ENCODE measurements at places on chromosomes 6 and 20.

- no peak for DNase-seq
Measured at GRCh38 chr6:137820425-137820824, 46.6 kb upstream of the TNFAIP3 start.

- DNase-seq, result no peak
Measured at GRCh38 chr6:135738636-135739035, 112.9 kb upstream of the PDE7B start.

- no peak for DNase-seq
Measured at GRCh38 chr20:24987873-24988835, 4.4 kb downstream of the APMAP start.

- peak; percentile 50 for DNase-seq
Measured at GRCh38 chr6:138795809-138796603, at the start of gene ECT2L. ECT2L (plus strand) TSS chr6:138796087; CDS start chr6:138813275, 17,188 bp downstream.

DNA sequence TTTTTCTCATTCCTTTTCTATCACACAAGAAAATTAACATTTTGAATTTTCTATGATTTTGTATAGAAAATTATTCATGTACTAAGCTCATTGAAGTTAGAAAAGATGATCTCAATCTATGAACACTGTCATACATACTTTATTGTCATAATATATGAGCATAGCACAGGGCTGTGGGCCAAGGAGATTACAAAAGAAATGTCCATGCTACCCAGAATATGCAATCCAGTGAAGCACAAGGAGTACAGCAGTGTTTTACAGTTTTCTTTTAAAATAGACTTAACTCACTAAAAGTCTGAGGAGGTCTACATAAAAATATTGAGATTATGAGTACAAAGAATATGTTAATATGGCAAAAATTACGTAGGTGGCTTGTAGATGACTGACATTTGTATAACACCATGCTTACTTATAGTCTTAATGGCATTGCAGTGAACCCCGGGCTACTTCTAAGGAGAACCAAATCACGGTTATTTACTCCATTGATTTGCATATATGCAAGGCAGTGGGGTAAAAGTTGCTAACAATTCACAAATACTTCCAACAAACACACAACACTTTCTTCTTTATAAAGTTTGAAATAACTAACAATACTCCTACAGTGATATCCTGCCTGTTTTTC lies 257.1 kb downstream of the BCKDHB start:
- no peak for DNase-seq

GRCh38 chr6:11473008-11473740 lies 64.4 kb upstream of the TMEM170B start:
- DNase-seq, result no peak

DNA sequence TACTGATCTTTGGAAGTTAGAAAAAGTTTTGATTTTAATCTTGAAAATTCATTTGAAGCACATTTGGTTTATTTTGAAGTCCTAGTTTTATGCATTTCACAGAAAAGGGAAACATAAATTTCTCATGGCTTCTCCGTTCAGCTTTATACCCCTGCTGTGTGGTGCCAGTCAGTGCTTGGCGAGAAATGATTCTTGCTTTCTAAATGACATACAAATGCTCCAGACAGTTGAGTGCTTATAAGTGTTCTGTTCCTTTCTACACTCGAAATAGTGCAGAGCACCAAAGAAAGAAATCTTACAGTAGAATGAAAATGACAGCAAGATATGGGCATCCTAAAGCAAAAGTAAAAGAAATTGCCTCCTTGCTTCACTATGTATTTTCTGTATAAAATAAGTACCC lies 9.0 kb upstream of the ZNF292 start:
- no peak for DNase-seq

GRCh38 chr6:159056899-159057298 lies 12.1 kb upstream of the TAGAP start:
- no peak for DNase-seq

- DNase-seq, result no peak
Measured at GRCh38 chr6:1222728-1223595, 88.9 kb upstream of the FOXQ1 start.

DNA sequence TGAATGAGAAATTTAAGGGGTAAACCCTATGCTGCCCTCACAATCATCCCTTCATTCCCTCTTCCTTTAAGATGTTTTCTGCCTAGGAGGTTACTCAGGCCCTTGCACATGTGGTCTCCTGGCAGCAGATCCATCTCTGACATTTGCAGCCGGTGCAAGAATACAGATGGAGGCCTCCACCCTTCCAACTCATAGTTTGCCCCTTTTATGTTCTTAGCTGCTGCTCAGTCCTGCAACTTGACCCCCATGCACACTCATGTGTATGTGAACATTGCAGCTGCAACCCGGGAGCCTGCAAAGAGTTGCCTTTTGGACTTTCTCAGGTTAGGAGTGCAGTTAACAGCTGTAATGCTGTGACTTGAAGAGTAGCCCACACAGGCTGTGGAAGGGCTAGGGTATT lies 131.9 kb upstream of the SGK1 start:
- DNase-seq, result no peak

GRCh38 chr6:16166871-16167608 lies 38.2 kb downstream of the MYLIP start:
- no peak for DNase-seq

DNA sequence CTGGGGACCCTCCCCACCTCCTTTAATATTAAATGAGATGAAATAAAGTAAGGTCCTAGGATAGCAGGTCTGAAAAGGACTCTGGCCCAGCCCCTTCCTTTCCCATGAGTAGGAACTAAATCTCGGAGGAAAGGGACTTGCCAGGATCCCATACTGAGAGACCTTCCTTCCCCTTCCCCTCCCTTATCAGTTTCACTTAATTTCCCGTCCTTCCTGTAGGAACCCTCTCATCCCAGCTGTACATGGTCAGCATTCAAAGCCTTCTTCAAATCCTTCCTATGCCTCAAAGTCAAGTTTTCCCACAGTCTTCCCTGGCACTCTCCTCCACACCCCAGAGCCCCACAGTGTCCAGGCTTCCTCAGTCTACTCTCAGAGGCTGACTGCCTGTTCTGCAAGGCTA lies 71.3 kb upstream of the MYL9 start:
- DNase-seq, result no peak

DNA sequence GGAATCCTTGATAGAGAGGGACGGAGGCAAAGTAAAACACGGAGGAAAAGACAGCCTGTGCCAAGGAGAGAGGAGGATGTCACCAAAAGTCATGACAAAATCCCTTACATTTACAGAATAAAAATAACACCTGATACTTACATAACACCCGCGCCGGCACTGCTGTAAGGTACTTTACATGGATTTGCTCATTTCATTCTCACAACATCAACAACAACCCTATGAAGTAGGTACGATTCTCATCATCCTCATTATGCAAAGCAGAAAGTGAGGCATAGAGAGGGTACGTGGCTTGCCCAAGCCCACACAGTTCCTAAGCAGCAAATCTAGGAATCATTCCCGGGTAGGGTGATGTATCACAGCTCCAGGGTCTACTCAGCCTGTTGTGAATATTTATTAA lies 67.6 kb upstream of the NFATC2 start:
- no peak for DNase-seq

DNA sequence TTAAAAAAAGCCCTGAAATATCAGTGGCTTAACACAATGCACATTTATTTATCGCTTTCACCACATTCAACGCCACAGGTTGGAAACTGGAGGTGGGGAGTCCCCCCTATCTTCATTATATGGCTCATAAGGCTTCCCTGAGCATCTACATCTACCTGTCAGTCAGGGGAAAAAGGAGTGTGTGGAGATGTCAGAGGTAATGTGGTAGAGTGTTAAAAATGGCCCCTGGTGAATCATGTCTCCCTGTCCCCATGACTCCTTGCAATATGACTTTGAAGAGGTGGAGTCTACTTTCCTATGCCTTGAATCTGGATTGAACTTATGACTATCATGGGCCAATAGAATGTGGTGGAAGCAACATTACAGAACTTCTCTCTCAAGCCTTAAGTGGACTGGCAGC lies 65.5 kb upstream of the BTBD3 start:
- DNase-seq, result no peak

- DNase-seq, result no peak
Measured at GRCh38 chr6:157579467-157580031, 198.6 kb downstream of the ZDHHC14 start.

GRCh38 chr20:12276011-12276673 lies 358.4 kb downstream of the BTBD3 start:
- DNase-seq, result no peak

GRCh38 chr20:23622839-23623343 lies 14.9 kb downstream of the CST3 start:
- no peak for DNase-seq

DNA sequence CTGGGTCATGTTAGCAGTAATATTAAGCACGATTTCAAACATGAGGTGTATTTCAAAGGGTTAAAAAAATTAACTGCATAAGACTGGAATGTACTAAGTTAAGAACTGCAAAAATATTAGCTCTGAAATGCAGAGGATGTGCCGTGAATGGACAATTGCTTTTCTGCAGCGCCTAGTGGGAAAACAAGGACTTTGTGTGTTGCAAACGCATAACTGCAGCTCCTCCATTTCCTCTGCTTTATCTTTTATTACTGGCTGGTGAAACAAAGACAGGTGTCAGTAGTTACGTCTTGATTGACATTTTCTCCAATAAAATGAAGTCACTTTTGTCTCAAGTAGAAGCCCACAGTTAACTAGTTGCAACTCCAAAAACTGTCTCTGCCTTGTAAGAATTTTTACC lies 1.7 kb downstream of the PDE7B start:
- no peak for DNase-seq

DNA sequence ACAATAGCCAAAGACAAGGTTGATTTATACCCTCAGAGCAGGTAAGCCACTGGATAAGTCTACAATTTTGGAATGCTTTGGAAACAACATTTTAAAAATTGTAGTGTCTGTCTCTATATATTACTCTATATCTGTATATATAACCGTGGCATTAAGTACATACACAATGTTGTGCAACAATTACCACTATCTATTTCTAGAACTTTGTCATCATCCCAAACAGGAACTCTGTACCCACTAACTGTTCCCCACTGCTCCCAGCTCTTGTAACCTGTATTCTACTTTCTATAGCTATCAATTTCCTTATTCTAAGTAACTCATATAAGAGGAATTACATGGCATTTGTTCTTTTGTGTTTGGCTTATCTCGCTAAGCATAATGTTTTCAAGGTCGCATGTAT lies 78.2 kb upstream of the ASCC3 start:
- no peak for DNase-seq

GRCh38 chr20:34110745-34111641 lies 1.1 kb downstream of the EIF2S2 start:
- DNase-seq, result no peak

DNA sequence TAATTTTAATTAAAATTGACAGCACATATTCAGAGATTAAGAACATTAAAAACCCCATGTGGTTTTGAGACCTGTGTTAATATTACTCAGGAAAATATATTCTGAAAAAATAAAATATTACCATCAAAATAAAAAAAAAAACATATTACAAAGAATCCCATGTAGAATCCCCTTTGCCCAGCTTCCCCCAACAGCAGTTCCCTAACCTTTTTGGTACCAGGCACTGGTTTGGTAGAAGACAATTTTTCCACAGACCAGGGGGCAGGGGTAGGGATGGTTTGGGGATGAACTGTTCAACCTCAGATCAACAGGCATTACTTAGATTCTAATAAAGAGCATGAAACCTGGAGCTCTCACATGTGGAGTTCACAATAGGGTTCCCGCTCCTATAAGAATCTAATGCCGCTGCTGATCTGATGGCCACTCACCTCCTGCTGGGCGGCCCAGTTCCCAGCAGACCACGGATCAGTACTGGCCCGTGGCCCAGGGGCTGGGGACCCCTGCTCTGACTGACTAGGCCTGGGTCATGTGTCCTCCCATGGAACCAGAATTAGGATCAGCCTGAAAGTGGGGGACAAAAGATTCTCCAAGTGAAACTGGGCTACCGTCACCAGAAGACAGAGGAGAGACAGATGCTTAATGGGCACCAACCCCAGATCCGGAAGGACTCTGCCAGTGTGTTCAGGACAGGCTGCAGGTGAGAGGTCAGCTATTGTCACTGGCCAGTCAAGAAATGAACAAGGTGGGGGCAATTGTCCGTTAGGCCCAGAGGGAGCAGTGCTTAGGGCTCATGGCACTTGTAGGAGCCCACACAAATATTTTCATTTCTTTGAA lies 235.5 kb downstream of the PREX1 start:
- DNase-seq, result no peak

GRCh38 chr6:88914180-88914579 lies 49.2 kb downstream of the RNGTT start:
- DNase-seq, result no peak

GRCh38 chr6:44697327-44697726 lies 309.8 kb downstream of the CDC5L start:
- DNase-seq, result no peak

- DNase-seq, result no peak
Measured at GRCh38 chr6:141426400-141426980, 706.2 kb upstream of the GJE1 start.

DNA sequence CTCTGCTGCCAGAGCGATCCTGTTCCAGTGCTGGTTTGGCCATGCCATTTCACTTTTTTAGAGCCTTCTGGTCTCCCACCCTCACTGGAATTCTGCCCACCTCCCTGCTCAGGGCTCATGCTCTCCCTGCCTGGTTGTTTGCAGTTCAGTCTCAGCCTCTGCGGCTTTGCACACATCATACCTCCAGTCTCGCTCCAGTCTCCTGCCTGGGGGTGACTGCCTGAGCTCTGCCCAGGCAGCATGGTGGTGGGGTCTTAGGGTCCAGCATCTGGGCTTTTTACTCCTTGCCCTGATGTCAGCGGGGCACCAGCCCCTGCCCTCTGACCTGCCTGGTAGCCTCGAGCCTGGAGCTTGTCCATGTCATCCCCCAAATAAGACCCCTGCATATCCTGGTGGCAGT lies 30.9 kb downstream of the CD83 start:
- DNase-seq, result no peak

- no peak for DNase-seq
Measured at GRCh38 chr6:15268137-15268908, 22.5 kb downstream of the JARID2 start.

- DNase-seq, result no peak
Measured at GRCh38 chr20:60107621-60108390, 149.6 kb downstream of the CDH26 start.

DNA sequence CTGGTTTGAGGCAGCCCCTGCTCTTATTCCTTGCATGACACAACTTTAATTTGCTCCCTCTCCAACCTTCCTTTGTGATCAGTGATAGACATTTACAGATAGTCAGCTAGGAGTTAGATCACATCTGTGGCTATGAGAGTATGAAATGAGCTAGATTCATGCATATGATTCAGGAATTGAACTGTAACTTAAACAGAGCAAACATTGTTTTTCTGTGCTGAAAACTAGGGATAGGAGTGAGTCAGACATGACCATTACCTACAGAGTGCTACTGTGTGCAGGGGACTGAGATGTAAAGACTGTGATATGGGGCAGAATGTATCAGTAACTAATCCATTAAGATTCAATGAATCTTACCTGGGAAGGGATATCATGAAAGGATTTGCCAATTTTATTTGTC lies 279.4 kb upstream of the SPTLC3 start:
- DNase-seq, result no peak
